ENCODE measurements at places on chromosomes 16 and 17.
A peak's percentile ranks its signal among the peaks of the same experiment; 100 is the strongest.

GRCh38 chr17:63854709-63855108 lies 12.2 kb upstream of the SMARCD2 start:
- no peak for DNase-seq

- DNase-seq: no peak
These were observed 84.2 kb upstream of the LGALS9 start for GRCh38 chr17:27546624-27547300.

DNA sequence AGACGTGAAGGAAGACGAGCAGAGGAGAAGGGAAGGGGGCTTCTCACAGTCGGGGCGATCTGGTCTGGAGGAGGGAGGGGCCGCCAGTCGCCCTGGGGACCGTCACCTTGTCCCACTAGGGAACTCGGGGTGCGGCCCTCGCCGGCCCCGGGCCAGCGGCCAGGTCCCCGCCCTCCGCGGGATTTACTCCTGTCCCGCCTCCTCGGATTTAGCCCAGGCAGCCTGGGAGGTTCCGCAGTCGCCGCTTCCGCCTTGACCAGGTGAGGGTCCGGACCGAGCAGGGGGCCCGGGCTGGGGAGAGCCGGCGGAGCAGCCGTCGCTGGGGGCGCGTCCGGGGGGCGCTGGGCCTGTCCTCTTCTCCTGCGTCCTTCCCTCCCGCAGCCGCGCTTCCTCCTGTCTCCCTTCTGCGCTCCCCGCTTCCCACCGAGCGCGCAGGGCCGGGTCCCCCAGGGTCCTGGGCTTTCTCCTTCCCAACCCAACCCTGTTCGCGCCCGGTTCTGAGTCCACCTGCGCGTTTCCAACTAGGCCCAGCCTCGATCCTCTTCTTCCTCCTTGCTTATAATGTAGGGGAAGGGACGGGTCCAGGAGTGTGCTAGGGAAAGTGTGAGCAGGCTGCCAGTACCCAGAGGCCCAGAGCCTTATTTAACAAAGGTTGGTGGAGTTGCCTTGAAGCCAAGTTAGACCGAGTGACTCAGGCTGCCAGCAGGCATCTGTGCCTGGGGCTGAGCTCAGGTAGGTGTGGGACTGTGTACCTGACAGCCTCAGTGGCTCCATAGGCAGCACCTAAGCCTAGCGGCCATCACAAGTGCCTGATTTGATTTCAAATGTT lies at the start of gene TNK1:
Gene TNK1, plus strand, starts transcription at position 235 of the 829 bp plus-strand sequence. CDS start 1,838 bp downstream, outside the sequence.
- no peak for DNase-seq

DNA sequence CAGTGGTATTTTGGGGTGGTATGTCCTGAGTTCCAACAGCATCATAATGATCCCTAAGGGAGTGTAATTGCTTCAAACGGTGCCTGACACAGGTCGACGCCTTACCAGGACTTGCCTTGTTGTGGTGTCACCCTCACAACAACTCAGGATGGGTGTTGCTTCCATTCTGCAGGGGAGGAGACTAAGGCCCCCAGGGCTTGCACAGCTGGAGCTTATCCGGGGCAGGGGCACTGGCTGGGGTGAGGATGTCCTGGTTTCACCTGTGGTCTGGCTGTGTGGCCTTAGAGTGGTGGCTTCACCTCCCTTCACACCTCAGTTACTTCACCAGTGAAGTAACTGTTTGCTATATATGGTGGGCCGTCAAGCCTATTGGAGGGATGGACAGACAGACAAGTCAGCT lies 23.3 kb downstream of the LLGL2 start:
- DNase-seq: no peak

DNA sequence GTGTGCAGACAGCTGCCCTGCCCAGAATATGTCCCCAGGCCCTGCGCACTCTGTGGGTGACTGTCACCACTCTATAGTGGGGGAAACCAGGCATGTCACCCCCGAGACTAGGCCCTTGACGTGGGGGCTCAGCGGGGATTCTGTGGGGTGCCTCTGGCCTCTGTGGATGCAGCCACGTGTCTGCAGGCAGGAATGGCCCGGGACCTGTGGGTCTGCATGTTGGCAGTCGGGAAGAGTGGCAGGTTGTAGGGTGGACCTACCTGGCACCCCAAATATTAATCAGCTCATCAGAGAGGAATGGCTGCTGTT lies 954 bp downstream of the IL32 start:
- no peak for DNase-seq

DNA sequence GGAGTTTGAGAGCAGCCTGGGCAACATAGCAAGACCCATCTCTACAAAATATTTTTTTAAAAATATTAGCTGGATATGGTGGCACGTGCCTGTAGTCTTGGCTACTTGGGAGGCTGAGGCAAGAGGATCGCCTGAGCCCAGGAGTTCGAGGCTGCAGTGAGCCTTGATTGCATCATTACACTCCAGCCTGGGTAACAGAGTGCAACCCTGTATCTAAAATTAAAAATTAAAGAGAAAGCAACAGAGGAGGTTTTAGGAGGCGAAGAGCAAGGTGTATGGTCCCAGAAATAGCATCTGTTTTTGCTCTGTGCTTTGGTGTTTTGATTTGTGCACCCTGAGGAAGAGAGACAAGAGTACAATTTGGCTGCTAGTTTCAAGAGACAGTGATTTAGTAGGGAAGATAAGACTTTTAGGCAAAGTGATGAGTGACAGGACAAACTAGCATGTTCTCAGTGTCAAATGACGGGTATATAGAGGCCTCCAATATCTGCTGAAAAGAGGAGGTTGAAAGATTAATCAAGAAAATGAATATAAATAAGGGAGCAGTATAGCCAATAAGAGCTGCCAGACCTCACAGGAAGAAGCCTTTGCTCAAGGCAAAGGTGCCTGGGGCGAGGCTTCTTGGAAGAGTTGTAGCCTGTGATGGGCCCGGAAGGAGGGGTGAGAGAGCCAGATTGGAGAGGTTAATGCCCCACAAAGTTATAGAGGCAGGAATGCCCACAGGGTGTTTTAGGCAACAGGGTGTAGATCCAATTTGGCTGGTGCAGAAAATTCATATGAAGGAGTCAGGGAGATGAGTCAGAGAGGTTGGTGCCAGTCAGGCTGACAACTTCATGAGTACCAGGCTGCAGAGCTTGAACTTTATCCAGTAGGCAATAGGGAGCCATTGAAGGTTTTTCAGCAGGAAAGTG lies 11.4 kb downstream of the HLF start:
- DNase-seq: no peak

GRCh38 chr17:57429966-57430365 lies 173.6 kb downstream of the MSI2 start:
- no peak for DNase-seq

DNA sequence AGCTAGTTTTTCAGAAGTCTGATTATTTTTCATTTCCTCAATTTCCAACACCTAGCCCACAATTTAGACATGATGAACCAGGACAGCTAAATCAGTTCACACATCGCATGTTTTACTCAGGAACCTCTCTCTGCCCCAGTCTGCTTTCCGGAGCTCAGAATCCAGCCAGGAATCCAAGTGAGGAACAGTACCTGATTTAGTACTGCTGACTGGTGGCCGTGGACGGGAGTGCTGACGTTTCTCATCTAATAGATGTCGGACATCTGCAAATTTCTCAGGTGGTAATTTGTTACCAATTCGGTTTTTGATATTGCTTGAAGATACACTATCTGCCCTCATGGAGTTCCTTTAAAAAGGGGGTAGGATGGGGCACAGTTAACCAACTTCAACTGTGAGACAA lies 14.9 kb upstream of the ITGAE start:
- DNase-seq: no peak

GRCh38 chr16:3954411-3954921 lies 74.0 kb upstream of the CREBBP start:
- DNase-seq: no peak

- DNase-seq: no peak
These were observed 3.2 kb downstream of the ACSF3 start for GRCh38 chr16:89096768-89097391.

- DNase-seq: no peak
These were observed 2.6 kb downstream of the ATXN7L3 start for GRCh38 chr17:44197107-44197506.

DNA sequence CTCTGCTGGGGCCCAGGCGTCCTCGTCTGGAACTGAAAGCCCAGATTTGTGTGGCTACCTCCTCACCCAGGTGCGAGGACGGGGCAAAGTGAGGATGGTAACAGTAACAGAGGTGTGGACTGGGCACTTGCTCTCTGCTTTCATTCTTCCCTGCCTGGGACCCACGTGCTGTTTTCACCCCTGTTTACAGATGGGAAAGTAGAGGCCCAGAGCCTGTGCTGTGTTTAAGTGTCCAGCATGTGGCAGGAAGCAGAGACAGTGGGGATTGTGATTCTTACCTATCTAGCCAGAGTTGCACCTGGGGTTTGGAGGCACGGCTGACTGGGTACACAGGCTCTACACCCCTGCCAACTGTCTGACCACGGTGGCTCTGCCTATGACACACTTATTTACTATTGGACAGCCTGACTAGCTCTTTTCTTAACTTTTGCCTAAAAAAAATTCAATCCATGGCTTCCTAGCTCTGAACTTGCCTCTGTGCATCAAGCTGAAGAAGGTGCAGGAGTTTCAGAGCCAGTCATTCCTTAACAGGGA lies 155.4 kb downstream of the CLEC16A start:
- no peak for DNase-seq

DNA sequence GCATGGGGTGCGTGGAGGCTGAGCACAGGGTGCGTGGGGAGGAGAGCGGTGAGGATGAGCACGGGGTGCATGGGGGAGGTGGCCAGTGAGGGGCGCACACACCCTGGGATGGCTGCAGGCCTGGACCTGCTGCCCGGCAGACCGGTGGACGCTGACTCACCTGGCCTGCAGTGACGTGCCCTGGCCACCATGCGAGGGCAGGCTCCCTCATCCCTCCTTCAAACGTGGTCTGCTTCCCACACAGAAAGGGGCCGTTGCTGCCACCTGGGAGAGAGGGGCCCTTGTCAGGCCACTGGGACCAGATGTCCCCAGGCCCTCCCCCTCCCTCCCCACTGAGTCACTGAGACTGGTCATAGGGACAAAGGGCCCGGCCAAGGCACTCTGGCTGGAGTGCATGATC lies 20.1 kb upstream of the APRT start:
- no peak for DNase-seq

- no peak for DNase-seq
These were observed 1.4 kb upstream of the LLGL1 start for GRCh38 chr17:18224053-18224386.

DNA sequence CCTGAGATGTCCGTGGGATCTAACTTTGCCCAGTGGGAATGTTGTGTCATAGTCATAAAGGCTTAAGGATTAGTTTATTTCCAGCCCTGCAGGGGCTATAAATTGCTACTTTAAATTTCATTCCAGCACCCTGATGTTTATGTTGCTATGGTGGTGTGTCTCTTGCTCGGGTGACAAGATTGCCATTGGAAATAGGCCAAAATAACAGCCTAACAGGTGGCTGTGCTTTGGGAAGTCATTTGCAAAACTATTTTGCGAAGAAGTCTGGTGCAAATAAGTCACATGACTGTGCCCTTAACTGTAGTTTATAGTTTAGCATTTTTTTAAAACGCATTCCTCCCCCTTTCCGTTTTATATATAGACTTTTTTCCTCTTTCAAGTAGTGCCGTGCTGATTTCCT lies 23.1 kb downstream of the PITPNC1 start:
- no peak for DNase-seq

DNA sequence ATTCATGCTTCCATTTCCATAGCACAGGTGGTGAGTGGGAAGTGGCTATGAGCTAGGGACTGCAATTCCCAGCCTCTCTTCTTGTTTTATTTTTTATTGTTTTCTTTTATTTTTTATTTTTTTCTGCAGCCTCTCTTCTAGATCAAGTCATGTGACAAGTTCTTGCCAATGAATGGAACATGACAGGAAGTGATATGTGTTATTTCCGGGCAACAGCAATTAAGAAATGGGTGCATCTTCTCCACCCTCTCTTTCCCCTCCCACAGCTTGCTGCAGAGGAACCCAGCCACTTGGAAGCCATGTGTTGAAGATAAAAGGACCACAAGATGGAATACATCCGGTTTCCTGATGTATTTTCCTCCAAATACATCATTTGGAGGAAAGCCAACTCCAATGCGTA lies 23.6 kb downstream of the IRX5 start:
- no peak for DNase-seq

- no peak for DNase-seq
These were observed 104.3 kb downstream of the BCAS3 start for GRCh38 chr17:60781880-60782412.

- DNase-seq: peak; percentile 63
These were observed 18.6 kb downstream of the COG7 start for GRCh38 chr16:23434380-23434779.

- DNase-seq: no peak
These were observed 1.2 kb downstream of the OR1F1 start for GRCh38 chr16:3188925-3189825.

DNA sequence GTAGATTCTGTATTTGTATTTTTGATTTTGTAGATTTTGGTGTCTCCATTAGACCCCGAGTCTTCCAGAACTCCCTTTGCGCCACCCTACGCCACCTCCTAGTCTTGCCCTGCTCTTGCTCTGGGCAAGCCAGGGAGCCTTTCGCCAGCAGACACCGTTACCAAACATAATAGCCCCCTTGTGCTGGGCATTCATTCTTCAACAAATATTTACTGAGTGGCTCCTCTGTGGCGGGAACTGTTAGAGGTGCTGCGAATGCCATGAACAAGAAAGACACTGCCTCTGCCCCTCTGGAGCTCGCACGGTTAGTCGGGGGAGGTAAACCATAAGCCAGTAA lies 841 bp upstream of the GPT2 start:
- no peak for DNase-seq

GRCh38 chr16:84617041-84617790 lies 662 bp downstream of the COTL1 start:
- DNase-seq: no peak

DNA sequence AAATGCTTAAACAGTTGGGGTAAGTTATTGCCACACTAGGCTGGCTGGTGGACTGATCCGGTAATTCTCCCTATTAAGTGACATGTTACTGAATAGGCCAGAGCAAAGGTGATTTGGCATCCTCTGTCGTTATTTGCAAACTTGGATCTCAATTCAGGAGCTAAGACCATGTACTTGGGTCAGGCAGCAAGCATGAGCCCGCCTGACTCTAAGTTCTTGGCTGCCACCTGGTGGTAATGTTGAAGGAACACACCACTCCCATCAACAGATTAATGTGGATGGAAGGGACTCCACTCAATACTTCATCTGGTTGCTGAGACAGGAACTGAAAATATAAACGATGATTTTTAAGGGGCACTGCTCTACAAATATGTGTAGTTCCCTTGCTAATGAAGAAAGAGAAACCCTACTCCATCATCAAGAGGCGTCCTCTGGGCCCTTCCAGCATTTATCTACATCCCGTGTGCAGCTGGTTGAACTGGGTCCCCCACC lies 70.8 kb downstream of the EMP2 start:
- DNase-seq: peak; percentile 83

DNA sequence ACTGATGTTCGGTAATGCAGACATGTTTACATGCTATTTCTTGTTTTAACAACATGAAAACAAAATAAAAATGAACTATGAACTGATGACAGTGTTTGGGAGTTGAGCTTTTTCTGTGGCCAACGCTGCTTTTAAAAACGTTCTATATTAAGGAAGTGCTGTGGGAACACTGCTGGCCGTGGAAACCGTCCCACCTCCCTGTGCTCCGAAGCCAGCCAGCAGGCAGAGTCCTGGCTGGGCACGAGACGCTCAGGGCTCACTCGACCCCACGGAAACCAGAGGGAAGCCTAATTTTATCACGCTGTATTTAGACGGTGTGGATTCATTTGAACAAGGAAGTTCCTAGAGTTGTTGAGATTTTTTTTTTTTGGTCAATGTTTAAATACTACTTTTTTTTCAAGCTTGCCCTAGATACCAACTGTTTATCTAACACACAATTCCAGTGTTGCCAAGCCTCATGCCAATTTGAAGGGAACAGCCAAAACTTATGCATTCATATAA lies 25.8 kb downstream of the ADCY9 start:
- DNase-seq: no peak

Data from NT2/D1 (cell line).